Amniotic stem cell (primary cell): ENCODE measurements at places on chromosomes 4 and X.

GRCh38 chr4:106497271-106497670 lies 128.7 kb upstream of the GIMD1 start:
- no peak for DNase-seq

DNA sequence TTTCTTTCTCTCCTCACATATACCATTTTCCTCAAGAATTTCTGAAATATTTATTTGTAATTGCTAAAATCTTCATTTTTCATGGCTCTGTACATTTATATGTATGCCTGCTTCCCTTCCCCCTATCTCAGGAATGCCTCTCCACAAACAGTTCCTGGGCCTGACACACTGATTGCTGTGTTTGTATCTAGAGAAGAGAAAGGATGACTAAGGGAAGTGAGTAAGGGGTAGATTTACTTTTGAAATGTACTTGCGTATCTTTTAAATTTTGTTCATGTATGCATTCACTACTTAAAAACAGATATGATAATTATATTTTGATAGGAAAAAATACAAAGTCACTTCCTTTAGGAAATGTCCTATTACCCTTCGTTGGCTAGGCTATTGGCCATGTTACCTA lies 790.8 kb downstream of the PCDH18 start:
- DNase-seq: no peak

DNA sequence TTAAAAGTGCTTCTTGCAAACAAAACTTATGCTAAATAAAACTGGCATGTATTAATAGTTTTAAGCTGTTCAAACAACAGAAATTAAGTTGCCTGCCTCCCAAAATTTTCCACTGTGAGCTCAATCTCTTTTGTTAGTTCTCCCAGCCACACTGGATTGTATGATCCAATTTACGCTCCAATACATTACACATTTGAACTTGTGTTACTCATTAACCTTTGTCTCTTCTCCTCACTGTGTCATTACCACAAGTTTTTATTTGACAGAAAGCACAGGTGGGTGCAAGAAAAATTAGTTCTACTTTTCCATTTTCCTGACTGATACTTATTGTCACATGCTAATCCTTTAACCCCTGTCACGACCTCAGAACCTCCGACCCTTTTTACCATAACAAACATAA lies 55.5 kb downstream of the SHISA3 start:
- no peak for DNase-seq

GRCh38 chr4:19224820-19225219 lies 1026.9 kb upstream of the SLIT2 start:
- peak; percentile 19 for DNase-seq

DNA sequence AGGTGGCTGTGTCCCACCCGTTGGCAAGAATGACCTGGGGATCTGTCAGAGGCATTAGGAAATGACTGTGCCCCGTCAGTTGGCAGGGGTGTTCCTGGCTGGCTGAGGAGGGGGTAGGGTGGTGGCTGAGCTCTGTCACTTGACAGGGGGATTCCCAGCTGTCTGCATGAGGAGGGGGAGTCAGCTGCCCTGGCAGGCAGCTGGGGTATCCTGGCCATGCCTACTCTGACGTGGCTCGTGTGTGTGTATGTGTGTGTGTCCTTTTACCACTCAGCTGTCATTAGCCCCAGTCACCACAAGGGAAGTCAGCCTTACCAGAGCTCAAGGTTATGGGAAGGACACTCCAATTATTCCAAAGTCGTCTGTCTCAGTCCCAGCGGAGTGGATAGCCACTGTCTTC lies 93.2 kb downstream of the EFNB1 start:
- DNase-seq: no peak

DNA sequence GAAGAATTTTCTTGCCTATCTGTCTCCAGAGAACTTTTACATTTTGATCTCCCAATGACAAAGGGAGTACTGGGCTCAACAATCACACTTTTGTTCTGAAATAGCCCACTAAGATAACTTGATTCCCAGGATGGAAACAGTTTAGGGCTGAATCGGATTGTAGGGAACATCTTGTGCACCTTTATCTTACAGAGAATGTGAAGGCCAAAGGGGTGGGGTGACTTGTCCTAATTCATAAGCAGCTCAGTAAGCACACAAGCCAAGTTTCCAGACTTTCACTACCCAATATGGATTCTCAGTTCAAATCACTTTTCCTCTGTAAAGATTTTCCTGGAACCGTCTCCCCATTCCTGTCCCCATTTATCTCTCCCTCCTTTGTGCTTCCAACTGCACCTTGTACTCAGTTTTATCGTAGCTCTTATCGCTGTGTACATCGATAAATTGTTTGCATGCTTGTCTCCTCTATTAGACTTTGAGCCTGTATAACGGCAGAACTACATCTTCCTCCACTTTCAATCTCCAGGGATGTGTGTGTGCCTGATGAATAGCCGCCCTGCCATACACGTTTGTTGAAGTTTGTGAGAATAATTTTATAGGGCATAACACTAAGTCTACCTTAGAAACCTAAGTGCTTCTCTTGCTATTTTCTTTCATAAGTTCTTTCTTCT lies 77.4 kb downstream of the MBNL3 start:
- no peak for DNase-seq

- no peak for DNase-seq
These were observed 64.1 kb downstream of the TNIP2 start for GRCh38 chr4:2691952-2692435.

- DNase-seq: no peak
These were observed 142.3 kb upstream of the SLIT2 start for GRCh38 chr4:20109391-20109790.

- DNase-seq: no peak
These were observed 196.2 kb upstream of the TENT5D start for GRCh38 chrX:80223982-80224579.

- DNase-seq: no peak
These were observed 1192.1 kb upstream of the PRKX start for GRCh38 chrX:4905576-4905975.

GRCh38 chr4:37232315-37232714 lies 12.2 kb upstream of the NWD2 start:
- no peak for DNase-seq

DNA sequence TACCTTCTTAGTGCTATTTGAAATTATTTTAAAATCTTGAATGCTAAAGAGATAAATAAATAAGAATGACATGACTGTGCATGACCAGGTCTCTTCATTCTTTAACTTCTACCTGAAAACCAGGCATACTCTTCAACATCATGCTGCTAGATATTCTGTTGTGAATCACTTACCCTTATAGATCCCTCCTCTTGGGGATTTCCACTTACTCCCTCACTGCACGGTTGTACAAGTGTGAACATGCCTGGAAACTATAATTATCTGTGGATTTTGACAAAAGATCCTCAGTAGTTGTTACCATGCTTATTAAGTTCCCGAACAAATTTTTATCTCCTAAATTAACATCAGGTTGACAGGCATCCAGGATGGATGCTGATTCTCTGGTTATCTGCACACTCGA lies 54.3 kb downstream of the ADGRL3 start:
- DNase-seq: no peak

DNA sequence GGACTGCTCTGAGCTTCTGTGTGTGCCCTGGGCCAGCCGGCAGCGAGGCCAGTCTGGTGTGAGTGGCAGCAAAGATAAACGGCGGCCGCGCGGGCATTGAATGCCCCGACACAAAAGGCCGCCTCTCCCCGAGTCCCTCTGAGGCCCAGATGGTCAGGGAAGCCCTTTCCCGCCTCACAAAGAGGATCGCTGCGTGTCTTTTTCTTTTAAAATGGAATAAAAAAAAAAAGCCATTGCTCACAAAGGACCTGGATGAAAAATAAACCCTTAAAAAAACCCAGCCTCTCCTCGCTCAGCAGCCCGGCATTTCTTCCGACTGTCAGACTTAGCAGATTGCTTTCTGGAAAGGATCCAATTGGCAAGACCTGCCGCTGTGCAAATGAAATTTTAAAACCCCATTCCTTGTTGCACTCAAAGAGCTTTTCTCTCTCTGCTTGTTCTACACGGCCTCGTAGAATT lies 578.7 kb downstream of the BCOR start:
- DNase-seq: no peak

- DNase-seq: no peak
These were observed 35.3 kb downstream of the DCTD start for GRCh38 chr4:182881914-182882313.
